ENCODE measurements at places on chromosomes 5 and 9. TPM values are rescaled to one million over a fixed set of nuclear protein-coding genes. Genes with fewer than 3 reads are reported as not detected.

DNA sequence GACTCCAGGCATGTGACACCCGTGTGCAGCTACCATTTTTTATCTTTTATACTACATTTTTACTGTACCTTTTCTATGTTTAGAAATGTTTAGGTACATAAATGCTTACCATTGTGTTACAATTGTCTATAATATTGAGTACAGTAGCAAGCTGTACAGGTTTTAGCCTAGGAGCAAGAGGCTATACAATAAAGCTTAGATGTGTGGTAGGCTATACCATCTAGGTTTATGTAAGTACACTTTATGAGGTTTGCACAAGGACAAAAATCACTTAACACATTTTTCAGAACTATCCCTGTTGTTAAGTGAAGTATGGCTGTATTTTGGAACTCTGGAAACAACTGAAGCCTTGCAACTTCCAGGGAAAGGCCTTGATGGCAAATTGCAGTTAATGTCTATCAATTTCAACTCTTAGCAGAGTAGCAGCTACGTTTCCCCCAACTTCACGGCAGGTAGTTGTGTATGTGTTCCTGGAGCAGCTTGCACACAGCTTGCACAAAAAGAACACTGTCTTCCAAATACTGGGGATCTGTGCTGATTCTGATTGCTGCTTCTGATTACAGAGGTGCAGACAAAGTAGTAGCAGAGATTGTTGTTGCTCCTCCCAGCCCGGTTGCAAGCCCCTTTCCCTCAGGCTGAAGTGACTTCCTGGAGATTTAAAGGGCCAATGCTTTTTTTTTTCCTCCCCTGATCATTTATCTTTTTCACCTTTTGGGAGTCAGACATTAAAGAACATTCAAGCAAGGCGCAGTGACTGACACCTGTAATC, 30.0 kb downstream of the SIL1 start:
- no peak overlapping the region for H3K4me3 ChIP-seq
- H3K36me3 ChIP-seq = no peaks in the 10 kb centered on the region
- no peak overlapping the region for H3K27ac ChIP-seq
- no peaks in the 10 kb centered on the region for H3K27me3 ChIP-seq

DNA sequence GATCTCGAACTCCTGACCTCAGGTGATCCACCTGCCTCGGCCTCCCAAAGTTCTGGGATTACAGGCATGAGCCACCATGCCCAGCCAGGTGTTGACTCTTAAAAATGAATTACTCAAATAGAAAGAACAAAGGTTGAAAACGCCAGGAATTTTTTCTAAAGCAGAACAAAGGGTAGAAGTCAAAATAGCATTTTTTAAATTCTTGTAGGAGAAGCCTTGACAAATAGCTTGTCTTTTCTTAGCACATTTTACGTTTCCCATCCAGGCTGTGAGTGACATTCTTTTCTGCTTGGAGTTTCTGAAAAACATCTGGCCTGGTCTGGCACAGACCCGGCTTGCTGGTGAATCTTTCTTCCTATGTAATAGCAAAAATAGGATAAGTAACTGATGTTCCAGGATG, 169.4 kb upstream of the ZNF462 start:
- H3K4me3 ChIP-seq = no peak overlapping the region
- no peak overlapping the region for H3K27ac ChIP-seq
- H3K4me1 ChIP-seq = no peaks in the 10 kb centered on the region
- H3K27me3 ChIP-seq = no peaks in the 10 kb centered on the region
- DNase-seq = no peak
- H3K36me3 ChIP-seq = no peaks in the 10 kb centered on the region

DNA sequence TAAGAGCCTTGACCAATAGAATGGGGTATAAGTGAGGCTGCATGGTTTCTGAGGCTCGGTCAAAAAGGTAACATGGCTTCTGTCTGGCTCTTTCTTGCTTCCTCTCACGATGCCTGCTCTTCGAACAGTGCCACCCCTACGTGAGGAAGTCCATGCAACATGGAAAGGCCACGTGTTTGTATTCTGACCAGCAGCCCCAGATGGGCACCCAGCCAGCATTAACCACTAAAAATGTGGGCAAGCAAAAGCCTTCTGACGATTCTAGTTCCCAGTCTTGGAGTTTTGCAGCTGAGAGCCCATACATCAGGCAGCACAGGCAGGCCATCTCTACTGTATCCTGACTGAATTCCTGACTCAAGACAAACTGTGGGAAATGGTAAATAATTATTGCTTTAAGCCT, 24.2 kb upstream of the NREP start:
- H3K4me3 ChIP-seq = no peak overlapping the region
- no peaks in the 10 kb centered on the region for H3K36me3 ChIP-seq
- H3K4me1 ChIP-seq = no peaks in the 10 kb centered on the region
- DNase-seq = no peak
- no peak overlapping the region for H3K27ac ChIP-seq
- H3K27me3 ChIP-seq = no peaks in the 10 kb centered on the region

DNA sequence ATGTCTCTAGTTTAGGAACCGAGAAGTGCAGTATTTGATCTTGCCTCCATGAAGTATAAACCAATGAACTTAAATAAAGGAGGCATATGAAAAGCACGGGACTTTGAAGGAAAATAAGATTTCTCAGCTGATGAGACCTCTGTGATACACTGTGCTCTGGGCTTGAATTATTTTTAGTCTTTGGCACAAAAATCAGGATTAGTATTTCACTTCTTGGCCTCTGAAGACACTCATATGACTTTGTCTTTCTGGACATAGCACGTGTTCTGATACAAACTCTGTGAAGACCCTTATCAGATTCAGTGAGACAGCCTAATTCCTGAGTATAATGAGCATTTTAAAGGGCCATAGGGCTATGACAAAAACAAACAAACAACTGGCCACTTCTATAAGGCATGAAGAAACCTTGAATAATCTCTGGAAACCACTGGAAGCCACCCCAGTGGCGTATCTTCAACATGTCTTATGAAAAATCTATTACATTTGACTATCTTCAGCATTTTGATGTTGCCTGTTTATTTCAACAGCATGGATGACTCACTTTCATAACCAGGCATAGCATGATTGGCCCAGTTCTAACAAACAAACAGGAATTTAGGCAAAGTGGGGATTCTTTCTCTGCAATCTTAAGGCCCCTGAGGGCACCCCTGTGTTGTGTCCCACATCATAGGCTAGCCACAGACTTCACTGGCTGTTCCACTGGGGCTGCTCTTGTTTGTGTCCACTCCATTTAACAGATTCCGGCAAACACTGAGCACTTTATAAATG, 90.3 kb upstream of the ZNF462 start:
- no peak overlapping the region for H3K27ac ChIP-seq
- no peaks in the 10 kb centered on the region for H3K4me1 ChIP-seq
- H3K27me3 ChIP-seq = no peaks in the 10 kb centered on the region
- DNase-seq = no peak
- H3K36me3 ChIP-seq = no peaks in the 10 kb centered on the region

DNA sequence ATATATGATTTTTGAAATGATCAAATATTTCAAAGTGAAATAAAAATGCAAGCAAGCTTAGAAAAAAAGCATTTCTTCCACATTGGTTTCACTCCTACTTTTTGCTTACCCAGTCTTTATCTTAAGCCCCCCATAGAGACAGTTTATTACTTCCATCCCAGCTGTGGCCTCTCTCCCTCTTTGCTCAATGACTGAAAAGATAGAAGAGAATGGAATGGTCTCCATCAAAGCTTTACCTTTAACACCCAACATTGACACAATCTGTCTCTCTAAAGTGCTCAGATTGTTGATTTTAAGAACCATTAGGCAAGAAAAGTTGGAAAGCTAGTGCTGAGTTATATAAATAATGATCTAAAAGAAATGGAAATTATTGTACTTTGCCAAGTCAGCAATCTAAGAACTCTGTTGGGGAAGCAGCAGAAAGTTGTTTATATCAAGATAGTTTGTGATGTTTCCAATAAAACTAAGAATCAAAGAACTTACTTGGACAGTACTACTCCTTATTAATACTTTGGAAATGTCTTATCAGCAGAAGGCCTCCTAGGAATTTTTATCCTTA, 277.5 kb upstream of the NREP start:
- no peaks in the 10 kb centered on the region for H3K4me1 ChIP-seq
- H3K4me3 ChIP-seq = no peak overlapping the region
- no peaks in the 10 kb centered on the region for H3K27me3 ChIP-seq
- no peak for DNase-seq
- H3K36me3 ChIP-seq = no peaks in the 10 kb centered on the region

DNA sequence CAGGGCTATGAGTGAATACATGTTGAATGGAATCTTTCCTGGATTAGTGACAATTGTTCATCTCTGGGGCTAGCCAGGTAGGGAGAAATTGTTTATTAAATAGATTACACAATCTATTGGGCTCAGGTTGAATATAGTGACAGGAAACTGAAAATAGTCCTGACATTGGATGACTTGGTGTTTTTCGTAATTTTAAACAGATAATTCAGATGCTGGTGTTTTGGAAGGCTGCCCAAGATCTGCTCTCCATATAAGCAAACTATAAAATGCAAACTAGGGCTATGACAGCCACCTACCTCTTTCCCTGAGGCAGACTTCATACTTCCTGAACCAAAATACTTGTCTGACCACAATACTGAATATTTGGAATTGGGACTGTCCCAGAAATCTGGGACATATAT, 99.1 kb downstream of the ENC1 start:
- no peaks in the 10 kb centered on the region for H3K4me1 ChIP-seq
- DNase-seq = no peak
- H3K27me3 ChIP-seq = no peaks in the 10 kb centered on the region

GRCh38 chr9:121439711-121440664, 59.7 kb downstream of the GGTA1 start:
- no peak for DNase-seq
- no peak overlapping the region for H3K27ac ChIP-seq
- no peaks in the 10 kb centered on the region for H3K4me1 ChIP-seq
- no peak overlapping the region for H3K4me3 ChIP-seq
- no peaks in the 10 kb centered on the region for H3K27me3 ChIP-seq

- no peaks in the 10 kb centered on the region for H3K27me3 ChIP-seq
- no peak overlapping the region for H3K4me3 ChIP-seq
- H3K27ac ChIP-seq = no peak overlapping the region
- no peaks in the 10 kb centered on the region for H3K4me1 ChIP-seq
- no peak for DNase-seq
These were observed 73.0 kb upstream of the SLC25A51 start for GRCh38 chr9:37976714-37977477.

Gene PDE6A
- not detected for total RNA-seq

All from right lobe of liver (tissue), 6 donors.